Thyroid gland (tissue), 4 donors: ENCODE measurements at places on chromosomes 6 and 20. TPM values are rescaled to one million over a fixed set of nuclear protein-coding genes. Genes with fewer than 3 reads are reported as not detected.

The AIF1 gene
- 13.9 TPM for total RNA-seq

The ZNF165 gene
- total RNA-seq, result 4.8 TPM

The IL17A gene
- not detected for total RNA-seq

The F13A1 gene
- 139 TPM for total RNA-seq

- H3K36me3 ChIP-seq, result no peaks in the 10 kb centered on the region
- H3K4me1 ChIP-seq, result peaks cover 4% of the 10 kb centered on the region
- no peak for DNase-seq
- H3K27me3 ChIP-seq, result no peaks in the 10 kb centered on the region
Observed at GRCh38 chr20:19269737-19270340, 57.4 kb downstream of the SLC24A3 start.

- H3K27me3 ChIP-seq, result no peaks in the 10 kb centered on the region
- peaks cover 13% of the 10 kb centered on the region for H3K4me1 ChIP-seq
- no peak for DNase-seq
- H3K27ac ChIP-seq, result no peak overlapping the region
Observed at GRCh38 chr20:2745060-2745910, 52.7 kb downstream of the EBF4 start.

The GLO1 gene
- 92.6 TPM for total RNA-seq

- H3K27ac ChIP-seq, result peak overlapping the region; percentile 100
- peaks cover 12% of the 10 kb centered on the region for H3K4me1 ChIP-seq
- peaks cover 2% of the 10 kb centered on the region for H3K36me3 ChIP-seq
- peak overlapping the region; percentile 6 for H3K4me3 ChIP-seq
- H3K27me3 ChIP-seq, result no peaks in the 10 kb centered on the region
- peak; percentile 58 for DNase-seq
Observed at GRCh38 chr6:63571361-63572043, 778 bp upstream of the LOC128125822 start.
